ENCODE measurements at places on chromosomes 11 and 22. TPM values are rescaled to one million over a fixed set of nuclear protein-coding genes. Genes with fewer than 3 reads are reported as not detected.

The KRTAP5-8 gene
- not detected for total RNA-seq

The USP28 gene
- 20.5 TPM for total RNA-seq

The ASPHD2 gene
- total RNA-seq = 1.4 TPM

The GALNT18 gene
- 4.6 TPM for total RNA-seq

The SIK3 gene
- 12.2 TPM for total RNA-seq

The RFPL1 gene
- not detected for total RNA-seq

The MS4A8 gene
- total RNA-seq = not detected

The PTPRJ gene
- total RNA-seq = 26.9 TPM

The ABCC8 gene
- total RNA-seq = not detected

The MS4A15 gene
- total RNA-seq = not detected

The MPPED1 gene
- not detected for total RNA-seq

The LRRC55 gene
- not detected for total RNA-seq

The OR5I1 gene
- not detected for total RNA-seq

All from A375 (cell line).